ENCODE measurements at places on chromosomes 5 and 9.

- no peak for DNase-seq
These were observed 17.0 kb upstream of the F2RL1 start for GRCh38 chr5:76801803-76802195.

- no peak for DNase-seq
These were observed 18.5 kb upstream of the FER start for GRCh38 chr5:108729242-108729615.

GRCh38 chr5:15727375-15727774 is 227.4 kb downstream of the FBXL7 start:
- no peak for DNase-seq

GRCh38 chr9:133031496-133031911 is 707 bp downstream of the GTF3C5 start:
- DNase-seq: no peak

- no peak for DNase-seq
These were observed 2.4 kb downstream of the TTC39B start for GRCh38 chr9:15304632-15305031.

DNA sequence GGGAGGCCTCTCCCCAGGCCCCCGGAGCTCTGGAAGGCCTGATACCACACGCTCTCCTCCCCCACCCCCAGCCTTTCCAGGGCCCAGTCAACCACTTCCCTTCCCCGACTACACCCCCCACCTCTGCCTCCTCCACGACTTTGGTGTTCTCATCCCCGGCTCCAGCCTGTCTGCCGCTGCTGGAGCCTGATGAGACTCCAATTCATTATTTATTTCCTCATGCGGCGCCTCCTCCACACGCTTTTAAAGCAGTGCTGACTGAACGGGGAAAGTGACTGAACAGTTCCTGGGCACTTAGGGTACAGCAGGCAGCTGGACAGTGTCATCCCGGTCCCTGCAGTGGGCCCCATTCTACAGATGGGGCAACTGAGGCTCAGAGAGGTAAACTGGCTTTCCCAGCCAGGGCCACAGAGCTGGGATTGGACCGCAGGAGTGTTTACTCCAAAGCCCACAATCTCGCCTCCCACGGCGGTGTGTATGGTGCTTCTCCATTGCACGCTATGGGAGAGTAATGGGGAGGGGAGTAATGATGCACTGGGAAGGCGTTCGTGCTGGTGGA is 15.9 kb upstream of the RPL26L1 start:
- DNase-seq: no peak

DNA sequence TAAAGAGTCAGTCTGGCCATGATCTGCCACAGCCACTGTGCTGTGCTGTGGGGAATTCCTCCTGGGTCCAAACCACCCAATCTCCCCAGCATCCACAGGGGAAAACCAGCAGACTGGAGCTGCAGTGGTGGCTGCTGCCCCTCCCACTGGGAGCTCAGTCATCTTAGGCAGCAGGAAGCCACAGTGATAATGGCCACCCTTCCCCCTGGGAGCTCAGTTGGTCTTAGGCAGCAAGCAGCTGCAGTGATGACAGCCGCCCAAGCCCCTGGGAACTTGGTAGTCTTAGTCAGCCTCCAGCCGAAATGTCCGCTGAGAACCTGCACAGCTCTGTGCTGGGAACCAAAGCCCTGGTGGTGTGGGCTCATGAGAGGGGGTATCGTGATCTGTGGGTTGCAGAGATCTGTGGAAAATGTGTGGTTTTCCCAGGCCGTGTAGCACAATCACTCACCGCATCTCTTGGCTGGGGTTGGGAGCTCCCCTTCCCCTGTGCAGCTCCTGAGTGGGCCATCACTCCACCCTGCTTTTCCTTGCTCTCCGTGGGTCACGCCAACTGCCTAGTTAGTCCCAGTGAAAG is 38.4 kb upstream of the SMIM15 start:
- DNase-seq: no peak

- no peak for DNase-seq
These were observed 914.2 kb upstream of the CDH6 start for GRCh38 chr5:30279237-30279636.

GRCh38 chr9:97406620-97407177 is 5.2 kb upstream of the TDRD7 start:
- DNase-seq: no peak

GRCh38 chr5:115022303-115022702 is 147.4 kb downstream of the TRIM36 start:
- no peak for DNase-seq

- no peak for DNase-seq
These were observed 257.2 kb downstream of the KIAA0825 start for GRCh38 chr5:94361161-94361560.

DNA sequence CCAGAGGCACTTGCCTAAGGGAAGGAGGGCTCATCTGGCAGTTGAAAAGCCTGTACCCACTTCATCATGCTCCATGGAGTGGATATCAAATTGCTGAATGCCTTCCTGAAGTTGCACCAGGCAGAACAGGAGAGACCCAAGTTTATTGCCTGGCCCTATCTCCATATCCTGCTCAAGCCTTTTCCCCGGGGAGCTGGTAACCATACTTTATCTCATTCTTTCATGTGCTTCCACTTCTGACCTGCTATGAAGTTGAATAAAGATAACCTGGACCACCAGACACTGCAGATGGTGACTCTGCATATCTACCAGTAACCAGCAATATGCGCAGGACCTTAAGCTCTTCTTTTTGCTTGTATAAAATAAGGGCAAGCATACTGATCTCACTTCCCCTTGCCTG is 1397.5 kb upstream of the CDH6 start:
- DNase-seq: no peak

- DNase-seq: no peak
These were observed 125.8 kb upstream of the SLC25A48 start for GRCh38 chr5:135708481-135709207.

DNA sequence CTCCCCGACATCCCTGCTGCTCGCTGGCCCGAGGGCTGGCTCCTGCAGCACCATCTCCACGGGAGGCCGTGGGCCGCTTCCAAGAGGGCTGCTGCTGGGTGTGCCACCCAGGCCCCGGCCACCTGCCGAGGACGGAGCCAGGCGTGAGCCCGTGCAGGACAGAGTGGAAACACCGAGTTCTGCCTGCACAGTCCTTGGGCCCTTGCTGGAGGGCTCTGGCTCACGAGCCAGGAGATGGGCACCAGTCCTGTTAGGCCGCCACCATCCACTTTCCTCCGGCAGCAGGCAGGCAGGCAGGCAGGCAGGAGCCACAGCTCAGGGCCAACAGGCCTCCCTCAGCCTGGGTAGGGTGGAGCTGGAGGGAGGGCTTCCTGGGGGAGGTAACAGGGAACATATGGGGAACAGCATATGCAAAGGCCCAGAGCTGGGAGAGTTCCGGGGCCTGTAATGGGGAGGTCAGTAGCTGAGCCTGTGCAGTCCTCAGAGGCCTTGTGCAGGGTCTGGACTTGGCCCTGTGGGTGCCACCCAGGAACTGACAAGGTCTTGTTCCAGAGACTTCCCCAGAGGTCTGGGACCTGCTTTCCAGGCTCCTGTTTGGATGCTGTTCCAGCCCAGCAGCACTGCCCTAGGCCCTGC is 31.9 kb downstream of the RXRA start:
- DNase-seq: no peak

GRCh38 chr5:20367178-20367577 is 379.2 kb upstream of the CDH18 start:
- no peak for DNase-seq

- DNase-seq: no peak
These were observed 47.9 kb upstream of the SMAD5 start for GRCh38 chr5:136084698-136085097.
